Mammary epithelial cell (primary cell): ENCODE measurements at places on chromosomes 11 and 22.

GRCh38 chr22:32083000-32083399 lies 39.9 kb downstream of the SLC5A1 start:
- no peak for DNase-seq

GRCh38 chr22:45787759-45788158 lies 116.1 kb downstream of the ATXN10 start:
- DNase-seq = no peak

- peak; percentile 65 for DNase-seq
Measured at GRCh38 chr11:116948391-116948790, 111.0 kb upstream of the APOA1 start.

- no peak for DNase-seq
Measured at GRCh38 chr11:57645689-57646085, 4.0 kb downstream of the YPEL4 start.

DNA sequence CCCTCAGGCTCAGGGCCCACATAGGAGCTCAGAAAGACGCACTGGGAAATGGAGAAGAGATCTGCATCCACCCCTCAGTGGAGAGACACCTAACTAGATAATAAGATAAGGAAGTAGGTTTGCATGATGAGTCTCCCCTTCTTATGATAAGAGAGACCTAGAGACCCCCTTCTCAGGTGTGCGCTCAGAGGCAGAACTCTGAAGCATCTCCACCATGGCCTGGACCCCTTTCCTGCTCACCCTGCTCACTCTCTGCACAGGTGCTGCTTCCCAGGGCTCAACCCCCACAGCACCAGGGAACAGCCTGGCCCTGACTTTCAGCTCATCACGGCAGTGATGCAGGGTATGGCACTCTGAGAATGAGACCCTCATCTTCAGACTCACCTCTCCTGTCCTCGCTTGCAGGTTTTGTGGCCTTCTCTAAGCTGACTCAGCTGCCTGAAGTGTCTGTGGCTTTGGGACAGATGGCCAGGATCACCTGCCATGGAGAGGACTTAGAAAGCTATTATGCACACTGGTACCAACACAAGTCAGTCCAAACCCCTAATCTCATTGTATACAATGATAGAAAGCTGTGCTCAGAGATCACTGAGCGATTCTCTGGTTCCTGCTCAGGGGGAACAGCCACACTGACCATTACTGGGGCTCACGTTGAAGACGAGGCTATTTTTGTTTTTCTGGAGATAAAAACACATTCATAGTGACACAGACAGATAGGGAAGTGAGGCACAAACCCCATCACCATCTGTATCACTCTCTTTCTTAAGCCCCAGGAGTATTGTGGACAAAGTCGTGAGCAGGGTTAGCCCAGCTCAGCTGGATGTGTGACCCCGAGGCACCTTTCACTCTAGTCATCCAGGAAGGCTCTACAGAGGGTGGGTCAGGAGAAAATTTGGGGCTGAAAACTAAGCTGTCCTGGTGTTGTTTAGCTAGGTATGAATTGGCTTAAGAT lies 29.7 kb upstream of the IGLL5 start:
- DNase-seq = no peak

DNA sequence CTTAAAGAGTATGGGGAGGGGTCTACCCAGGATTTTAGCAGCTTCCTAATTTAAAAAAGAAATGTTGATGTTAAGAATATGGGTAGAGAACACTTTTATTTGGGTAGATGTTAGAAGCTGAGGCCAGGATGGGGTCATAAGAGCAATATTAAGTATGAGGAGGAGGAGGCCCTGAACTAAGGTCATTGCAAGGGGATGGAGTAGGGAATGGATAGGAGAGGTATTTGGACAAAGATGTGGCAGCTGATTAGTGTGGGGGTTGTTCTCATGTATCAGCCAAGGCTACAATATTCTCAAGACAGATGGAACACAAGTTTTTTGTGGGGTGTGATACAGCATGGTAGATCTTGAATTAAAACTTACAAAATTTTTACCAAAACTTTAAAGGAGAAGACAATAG lies 35.7 kb upstream of the GLYATL2 start:
- DNase-seq = no peak

DNA sequence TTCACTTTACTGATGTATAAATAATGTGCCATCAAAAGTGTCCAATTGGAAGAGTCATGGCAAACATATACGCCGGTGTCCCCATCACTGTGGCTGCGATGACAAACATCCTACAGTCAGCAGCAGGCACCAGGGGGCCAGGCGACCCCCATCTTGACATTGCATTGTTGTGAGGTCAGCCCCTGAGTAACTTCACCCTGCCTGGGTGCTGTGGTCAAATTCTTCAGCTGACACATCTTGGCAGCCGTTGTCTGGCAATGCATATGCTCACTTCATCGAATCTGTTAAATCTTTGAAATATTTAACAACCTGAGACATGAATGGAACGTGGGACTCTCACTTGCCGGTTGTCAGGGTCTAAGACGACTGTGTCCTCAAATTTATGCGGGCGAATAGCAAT lies 430.9 kb downstream of the BRD1 start:
- no peak for DNase-seq

- no peak for DNase-seq
Measured at GRCh38 chr11:47446833-47447232, 2.1 kb downstream of the RAPSN start.

GRCh38 chr11:15602047-15602446 lies 487.3 kb downstream of the INSC start:
- DNase-seq = no peak

DNA sequence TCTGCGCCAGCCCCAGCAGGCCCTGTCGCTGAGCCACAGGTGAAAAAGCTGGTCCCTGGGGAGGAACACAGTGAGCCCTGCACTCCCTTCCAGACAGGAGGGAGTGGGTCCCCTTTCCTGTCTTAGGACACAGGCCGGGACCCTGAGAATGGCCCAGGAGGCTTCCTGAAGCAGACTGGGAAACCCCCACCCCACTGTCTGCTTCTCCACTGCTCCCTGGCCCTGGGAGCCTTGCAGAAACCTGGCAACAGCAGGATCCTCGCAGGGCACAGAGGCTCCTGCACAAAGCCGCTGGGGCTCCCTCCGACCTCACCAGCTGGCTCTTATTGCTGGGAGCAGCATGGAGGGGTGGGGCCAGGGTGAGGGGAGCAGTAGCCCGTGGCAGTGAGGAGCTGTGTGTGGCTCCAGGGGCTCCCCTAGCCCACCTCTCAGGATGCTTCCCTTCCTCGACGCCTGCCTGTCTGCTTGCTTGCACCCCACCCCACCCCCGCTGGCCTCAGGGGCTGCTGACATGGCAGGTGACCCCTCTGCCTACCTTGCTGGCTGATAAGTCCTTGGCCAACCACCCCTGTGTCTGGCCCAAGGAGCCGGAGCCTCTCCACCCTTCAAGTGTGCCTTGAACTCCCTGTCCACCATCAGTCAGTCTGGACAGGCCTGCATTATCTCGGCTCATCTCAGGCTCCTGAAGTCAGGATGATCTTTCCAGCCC lies 72.1 kb upstream of the KCNQ1OT1 start:
- no peak for DNase-seq

DNA sequence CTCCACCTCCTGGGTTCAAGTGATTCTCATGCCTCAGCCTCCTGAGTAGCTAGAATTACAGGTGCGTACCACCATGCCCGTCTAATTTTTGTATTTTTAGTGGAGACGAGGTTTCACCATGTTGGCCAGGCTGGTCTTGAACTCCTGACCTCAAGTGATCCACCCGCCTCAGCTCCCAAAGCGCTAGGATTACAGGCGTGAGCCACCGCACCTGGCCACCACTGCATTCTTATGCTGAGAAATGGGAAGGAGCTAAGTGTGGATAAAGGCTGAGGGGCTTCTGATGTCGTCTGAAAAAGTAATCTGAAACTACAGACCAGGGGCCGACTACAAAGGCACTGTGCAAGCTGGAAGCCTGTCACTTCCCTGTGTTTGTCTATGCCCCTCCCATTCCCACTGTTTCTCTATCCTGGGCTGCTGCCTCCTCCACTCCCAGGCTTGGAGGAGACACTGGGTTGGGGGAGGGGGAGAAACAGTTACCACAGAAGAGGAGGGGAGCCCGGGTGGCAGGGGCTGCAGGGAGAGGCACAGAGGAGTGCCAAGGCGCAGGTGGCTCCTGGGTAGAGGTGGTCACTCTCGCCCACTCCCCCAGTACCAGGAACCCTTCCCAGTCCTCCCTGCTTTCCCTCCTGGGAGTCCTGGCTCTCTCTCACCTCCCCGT lies 2.9 kb upstream of the MTA2 start:
- no peak for DNase-seq

DNA sequence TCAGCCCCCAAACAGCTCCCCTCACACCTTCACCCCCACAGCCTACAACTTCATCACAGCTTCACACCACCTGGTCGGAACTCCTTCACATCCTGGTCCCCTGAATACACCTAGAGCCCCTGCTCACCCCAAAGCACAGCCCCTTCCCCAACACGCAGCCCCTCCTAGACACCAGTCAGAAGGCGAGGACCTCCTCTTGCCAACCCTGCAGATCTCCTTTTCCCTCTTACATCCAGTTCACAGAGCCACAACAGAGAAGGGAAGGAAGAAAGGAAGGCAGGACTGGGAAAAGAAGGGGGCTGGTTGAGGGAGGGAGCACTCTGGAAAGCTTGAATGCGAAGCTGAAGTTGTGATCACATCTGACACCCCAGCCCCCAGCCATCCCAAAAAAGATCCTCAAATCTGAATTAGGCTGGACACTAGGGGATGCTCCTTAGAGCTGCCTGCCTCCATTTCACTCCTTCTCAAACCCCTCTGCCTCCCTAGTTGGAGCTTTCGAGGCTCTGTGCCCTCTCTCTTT lies 629 bp downstream of the CCKBR start:
- DNase-seq = no peak

GRCh38 chr11:12930850-12931249 lies 78.3 kb upstream of the RASSF10 start:
- no peak for DNase-seq

- DNase-seq = no peak
Measured at GRCh38 chr11:110921742-110922521, 209.7 kb upstream of the ARHGAP20 start.

- no peak for DNase-seq
Measured at GRCh38 chr22:41925783-41926460, 684 bp downstream of the TNFRSF13C start.

DNA sequence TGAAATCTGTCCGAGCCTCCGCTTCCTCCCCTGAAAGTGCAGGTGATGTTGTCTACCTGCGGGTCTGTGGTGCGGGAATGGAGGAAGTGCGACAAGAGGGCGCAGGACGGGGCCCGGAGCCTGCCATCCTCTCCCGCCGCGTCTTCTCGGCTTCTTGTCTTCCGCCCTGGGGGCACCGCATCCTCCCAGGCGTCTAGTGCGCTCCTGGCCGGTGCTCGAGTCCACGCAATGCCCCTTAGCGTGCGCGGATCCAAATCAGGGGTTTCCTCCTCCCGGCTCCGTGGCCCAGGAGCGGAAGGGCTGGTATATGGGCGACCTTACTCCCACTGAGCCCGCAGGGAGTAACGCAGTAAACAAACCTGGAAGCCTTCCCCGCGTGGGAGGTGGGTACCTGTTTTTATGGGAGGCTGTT lies 405 bp downstream of the SFI1 start:
- DNase-seq = no peak

DNA sequence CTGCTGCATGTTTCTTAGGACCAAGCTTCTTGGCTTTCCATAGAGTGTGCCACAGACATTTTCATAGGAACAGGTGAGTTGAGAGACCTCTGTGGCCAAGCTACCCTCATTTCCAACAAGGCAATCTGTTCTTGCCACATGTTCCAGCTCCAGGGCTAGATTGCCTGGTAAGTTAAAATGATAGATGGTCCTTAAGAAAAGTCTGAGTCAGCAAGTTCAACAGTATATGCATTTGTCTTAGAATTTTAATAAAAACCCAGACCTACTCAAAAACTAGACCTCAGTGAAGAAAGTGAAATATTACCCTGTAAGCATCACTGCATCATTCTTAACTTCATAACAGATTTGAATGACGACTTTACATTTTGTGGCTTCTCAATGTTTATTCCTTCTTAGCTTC lies 1123.6 kb downstream of the DLG2 start:
- DNase-seq = no peak

GRCh38 chr22:38777087-38777671 lies 16.8 kb downstream of the DNAL4 start:
- DNase-seq = no peak

- DNase-seq = no peak
Measured at GRCh38 chr11:131964698-131965483, 594.5 kb downstream of the NTM start.

- no peak for DNase-seq
Measured at GRCh38 chr11:134207538-134208239, 16.1 kb downstream of the NCAPD3 start.
